ENCODE measurements at places on chromosomes 12 and 14. TPM values are rescaled to one million over a fixed set of nuclear protein-coding genes. Genes with fewer than 3 reads are reported as not detected.

MARK3 gene
- total RNA-seq, result 66.8 TPM

PPP1R1A gene
- total RNA-seq, result 30.0 TPM

MIP gene
- total RNA-seq, result not detected

BATF gene
- total RNA-seq, result 1.7 TPM

SIX4 gene
- 0.82 TPM for total RNA-seq

KRT2 gene
- not detected for total RNA-seq

SIX6 gene
- not detected for total RNA-seq

PLXNC1 gene
- 5.2 TPM for total RNA-seq

KCNH3 gene
- not detected for total RNA-seq

GPR68 gene
- 1.4 TPM for total RNA-seq

DDX51 gene
- total RNA-seq, result 18.7 TPM

DNA sequence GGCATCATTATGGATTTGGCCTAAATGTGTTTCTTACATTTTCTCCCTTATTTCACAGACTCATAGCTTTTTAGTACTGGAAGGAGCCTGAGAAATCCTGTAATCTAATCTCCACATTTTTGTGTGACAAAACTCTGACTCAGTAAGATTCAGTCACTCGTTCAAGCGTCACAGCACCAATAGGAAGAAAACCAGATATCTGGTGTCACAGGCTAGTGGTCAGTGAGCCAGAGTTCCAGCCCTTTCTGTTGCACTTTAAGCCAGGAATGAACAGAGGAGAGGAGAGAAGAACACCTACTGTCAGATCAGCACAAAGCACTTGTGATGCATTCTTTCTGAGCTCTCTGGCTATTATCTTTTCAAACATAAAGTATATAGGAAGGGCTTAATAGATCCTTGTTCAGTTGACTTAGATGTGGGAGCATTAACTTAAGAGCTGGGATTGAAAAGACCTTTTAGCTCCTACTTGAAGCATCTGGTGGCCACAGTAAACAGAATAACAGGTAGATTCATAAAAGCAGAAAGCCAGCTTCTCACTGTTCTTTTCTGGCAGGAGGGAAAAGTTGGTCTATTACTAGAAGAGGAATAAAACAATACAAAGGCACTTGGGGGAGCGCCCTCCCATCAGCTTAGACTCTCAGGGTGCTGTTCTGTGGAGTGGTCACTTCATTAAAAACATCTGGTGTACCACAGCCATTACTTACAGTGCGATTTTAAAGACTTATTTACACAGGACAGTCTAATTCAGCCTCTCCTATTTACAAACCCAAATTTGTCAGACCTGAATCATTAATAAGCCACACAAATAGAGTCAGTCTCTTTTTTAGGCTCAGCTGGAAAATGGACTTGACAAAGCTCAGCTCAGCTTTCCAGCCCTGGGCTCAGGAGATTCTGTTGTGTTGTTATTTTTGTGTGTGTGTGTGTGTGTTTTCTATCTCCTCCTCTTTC is 12.2 kb upstream of the NID2 start:
- no peak for DNase-seq

- DNase-seq, result no peak
Observed at GRCh38 chr14:61661471-61662400, 33.6 kb upstream of the HIF1A start.

GRCh38 chr14:59507063-59507751 is 22.9 kb downstream of the JKAMP start:
- DNase-seq, result peak; percentile 88

DNA sequence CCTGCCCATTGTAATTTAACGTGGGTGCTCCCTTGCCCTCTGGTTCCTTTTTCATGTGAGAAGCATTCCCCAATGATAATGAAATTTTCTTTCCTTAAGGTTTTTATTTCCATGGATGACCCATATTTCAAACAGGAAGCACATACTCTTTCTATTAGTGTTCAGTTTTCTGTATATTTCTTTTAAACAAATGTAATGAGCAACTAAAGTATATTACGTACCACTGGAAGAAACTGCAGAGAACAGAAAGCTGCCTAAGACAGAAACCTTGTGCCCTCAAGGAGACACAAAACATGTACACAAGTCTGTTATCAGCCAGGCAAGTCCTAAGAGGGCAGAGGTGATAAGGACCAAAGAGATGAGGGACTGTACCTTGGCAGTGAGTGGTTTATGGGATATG is 414.9 kb downstream of the ETNK1 start:
- no peak for DNase-seq

- DNase-seq, result no peak
Observed at GRCh38 chr12:85630851-85631250, 205.4 kb downstream of the RASSF9 start.

DNA sequence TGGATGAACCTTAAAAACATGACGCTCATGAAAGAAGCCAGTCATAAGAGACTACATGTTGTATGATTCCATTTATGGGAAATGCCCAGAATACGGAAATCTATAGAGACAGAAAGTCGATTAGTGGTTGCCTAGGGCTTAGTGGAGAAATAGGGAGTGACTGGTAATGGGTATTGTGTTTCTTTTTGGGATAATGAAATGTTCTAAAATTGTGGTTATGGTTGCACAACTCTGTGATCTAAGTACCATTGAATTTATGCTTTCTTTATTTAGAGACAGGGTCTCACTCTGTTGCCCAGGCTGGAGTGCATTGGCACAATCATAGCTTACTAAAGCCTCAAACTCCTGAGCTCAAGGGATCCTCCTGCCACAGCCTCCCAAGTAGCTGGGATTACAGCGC is 8.0 kb downstream of the RBMS2 start:
- DNase-seq, result no peak

DNA sequence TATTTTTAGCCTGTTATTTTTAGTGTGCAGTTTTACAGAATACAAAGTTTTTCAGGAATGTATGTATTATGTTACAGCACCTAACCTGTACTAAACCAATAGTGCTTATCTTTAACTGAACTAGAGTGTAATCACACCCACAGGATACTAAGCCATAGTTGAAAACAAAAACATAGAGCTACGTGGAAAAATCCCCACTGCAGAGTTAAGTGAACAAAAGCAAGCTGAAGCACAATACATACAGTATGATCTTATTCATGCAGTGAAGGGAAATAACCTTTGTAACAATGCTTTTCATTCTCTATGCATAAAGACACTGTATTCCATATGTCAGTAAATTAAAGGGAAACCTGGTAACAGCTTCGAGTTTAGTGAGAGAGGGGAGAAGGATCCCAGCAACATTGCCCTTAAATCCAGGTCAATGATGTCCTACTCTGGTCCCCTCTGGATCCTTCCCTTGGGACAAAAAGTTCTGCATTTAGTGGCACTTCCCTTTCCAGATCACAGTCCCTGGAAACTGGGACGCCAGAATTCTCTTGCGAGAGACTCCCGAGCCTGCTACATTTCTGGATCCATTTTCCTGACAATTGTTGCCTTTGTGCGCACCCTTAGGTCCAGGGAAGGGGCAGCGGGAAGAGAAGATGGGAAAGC is 121.3 kb upstream of the CCND2 start:
- DNase-seq, result no peak

DNA sequence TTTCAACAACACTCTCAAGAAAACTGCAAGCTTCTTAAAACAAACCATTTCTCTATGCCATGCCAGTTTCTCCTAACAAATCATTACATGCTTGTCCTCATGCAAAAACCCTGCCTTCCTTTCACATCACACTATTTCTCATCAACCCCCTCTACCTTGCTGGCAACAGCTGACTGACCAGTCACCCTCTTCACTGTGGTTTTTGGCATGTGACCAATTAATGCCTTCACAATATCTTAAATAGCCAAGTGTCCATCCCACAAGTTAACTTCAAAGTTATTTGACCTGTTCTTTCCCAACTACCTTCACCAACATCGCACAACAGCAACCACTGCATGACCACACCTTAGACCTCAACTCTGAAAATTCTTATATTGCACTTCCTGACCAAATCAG is 159.6 kb downstream of the CEP128 start:
- DNase-seq, result no peak

DNA sequence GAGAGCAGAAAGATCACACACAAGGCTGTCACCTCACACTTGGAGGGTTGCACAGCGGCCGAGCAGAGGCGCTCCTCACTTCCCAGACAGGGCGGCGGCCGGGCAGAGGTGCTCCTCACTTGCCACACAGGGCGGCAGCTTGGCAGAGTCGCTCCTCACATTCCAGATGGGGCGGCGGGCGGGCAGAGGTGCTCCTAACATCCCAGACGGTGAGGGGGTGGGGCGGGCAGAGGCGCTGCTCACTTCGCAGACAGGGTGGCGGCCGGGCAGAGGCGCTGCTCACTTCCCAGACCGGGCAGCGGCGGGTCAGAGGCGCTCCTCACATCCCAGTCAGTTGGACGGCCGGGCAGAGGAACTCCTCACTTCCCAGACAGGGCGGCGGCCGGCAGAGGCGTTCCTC is 9.1 kb downstream of the TMBIM4 start:
- no peak for DNase-seq

DNA sequence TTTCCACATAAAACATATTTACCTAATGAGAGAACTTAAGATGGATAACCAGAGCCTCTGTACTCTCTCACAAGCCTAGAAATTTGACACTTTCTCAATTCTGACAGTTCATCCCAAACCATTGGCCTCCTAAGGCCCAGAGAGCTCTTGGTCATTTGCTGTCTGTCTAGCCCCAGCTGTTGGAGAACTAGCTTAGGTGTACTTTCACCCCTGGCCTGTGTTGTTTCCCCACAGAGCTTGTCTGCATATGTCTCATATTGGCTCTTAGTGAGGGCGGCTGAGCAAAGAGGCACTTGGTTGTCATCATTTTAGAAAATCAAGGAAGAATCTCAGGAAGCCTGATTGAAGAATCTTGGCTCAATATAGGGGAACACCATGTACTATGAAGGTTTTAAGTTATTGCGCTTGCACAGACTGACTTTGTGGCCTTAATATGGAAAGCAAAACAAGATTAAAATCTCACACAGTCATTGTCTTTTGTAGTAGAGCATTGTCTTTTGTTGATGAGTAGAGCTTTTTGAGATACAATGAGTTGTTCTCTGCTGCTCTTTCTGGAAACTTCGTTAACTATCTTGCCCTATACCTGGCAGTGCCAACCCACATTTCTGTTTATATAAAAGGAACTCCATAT is 324.6 kb downstream of the RAD51B start:
- no peak for DNase-seq

- no peak for DNase-seq
Observed at GRCh38 chr14:34420547-34421150, 41.4 kb downstream of the SPTSSA start.

DNA sequence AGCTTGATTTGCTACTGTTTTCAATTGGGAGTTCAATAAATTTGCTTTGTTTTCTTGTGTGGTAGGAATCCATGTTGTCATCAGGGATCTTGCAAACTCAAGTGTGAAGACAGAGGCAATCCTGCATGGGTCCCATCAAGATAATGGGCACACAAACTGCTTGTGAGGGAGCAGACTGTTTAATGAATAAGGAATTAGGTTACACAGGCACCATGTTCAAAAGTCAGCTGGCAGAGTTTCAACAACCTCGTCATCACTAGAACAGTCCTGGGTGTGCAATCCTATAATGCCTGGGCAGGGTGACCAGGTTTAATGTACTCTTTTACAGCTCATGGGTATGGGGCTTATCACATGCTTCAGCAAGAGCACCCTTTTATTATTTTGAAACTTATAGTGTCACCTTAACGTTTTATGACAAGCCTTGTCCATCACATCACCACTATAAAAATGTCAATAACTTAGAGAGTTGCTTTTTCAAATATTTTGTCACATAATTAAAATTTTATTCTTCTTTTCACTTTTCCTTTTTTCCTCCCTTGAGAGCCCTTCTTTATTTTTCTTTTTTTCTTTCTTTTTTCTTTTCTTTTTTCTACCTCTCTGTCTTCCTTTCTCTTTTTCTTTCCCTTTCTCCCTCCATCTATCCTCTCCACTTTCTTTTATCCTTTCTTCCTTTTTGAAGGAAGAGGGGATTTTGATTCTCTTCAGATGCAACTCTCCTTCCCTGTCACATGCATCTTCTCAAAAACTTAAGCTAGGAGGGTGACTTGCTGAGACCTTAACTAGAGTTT is 252.2 kb upstream of the ATP2B1 start:
- peak; percentile 95 for DNase-seq

- DNase-seq, result no peak
Observed at GRCh38 chr12:55955344-55955743, 10.5 kb downstream of the PMEL start.

- no peak for DNase-seq
Observed at GRCh38 chr12:80620281-80620680, 87.2 kb upstream of the MYF6 start.

DNA sequence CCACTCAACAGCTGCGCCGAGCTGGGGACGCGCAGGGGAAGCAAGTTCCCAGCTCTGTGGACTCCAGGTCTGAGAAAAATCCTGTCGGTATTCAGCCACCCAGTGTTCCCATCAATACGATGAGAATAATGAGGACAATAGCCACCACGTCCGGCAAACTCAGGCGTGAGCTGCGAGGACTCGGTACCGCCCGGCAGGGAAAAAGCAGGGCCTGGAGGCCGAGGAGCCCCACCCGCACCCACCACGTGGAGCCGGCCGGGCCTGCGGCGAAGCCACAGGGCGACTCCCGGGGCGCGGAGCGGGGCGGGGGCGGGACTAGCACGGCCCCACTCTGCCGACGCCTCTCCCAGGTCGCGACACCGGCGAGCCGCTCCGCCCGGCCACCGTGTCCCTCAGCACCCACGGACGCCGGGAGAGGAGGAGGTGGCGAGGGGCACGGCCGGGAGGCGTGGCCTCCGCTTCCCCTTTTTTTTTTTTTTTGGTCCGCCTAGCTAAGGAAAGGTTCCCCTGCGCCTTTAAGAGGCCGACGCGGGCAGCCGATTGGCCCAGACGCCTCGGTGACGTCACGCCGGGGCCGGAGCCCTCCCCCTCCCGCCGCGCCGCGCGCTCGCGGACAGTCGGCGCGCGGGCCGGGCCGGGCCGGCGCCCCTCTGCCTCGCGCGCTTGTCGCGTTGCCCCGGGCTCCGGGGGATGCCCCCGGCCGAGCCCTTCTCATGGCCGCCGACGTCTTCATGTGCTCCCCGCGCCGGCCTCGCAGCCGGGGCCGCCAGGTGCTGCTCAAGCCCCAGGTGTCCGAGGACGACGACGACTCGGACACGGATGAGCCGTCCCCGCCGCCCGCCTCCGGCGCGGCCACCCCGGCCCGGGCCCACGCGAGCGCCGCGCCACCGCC is at the start of gene MLXIP:
Gene MLXIP, plus strand, starts transcription at position 616 of the 892 bp plus-strand sequence. Its CDS starts 98 bp downstream, at position 714.
- DNase-seq, result peak; percentile 97

DNA sequence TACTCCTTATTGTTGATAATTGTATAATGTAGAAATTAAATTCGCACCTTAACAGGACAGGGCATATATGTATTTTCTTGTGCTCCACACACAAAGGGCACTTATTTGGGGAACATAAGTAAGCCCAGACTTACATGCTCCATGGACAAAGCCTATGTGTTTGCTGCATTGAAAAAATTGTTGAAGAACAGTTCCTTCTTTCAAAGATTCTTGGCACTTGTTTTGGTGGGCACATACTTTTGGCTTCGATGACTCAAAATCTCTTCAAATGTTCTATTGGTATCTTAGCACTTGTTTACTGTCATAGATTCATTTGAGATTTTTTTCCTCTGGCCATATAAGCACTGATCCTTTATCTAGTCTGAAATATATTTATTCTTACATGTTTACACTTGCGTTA is 1.4 kb upstream of the MAP4K5 start:
- DNase-seq, result no peak

Measured in mucosa of descending colon (tissue), 3 donors.